ENCODE measurements at places on chromosomes 1 and 21.

DNA sequence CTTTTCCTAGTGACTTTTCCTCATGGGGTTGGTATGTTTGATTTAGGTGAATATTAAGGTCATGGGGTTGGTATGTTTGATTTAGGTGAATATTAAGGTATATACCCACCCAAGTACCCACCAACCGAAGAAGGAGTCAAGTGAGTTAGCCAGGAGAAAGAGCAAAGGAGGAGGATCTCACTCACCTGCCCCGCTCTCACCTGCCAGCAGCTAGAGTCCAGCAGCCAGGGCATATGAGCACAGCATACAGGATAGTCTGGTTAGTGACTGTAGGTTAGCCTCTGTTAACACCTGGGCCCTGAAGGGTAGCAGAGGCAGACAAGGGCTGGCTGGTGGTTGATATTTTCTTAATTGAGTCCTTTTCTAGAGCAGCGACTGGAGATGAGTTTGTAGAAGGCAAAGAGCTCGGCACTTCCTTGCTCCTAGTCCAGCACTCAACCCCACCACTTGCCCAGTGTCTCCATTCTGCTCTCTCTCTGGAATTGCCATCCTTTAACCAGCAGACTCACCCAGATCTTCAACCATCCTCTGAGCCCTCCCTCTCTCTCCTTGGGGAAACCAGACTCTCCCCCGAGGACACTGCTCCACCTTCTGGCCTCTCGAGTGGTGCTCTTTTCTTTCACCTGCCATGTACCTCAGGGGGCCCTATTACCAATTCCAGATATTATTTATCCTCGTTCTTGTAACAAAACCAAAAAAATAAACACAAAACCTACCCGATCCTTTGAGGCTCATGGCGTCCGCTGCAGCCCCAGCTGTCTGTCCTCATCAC, 16.3 kb upstream of the DESI2 start:
- no peak for DNase-seq

- no peak for DNase-seq
Observed at GRCh38 chr1:231694075-231694431, 67.5 kb downstream of the DISC1 start.

- no peak for DNase-seq
Observed at GRCh38 chr21:30227633-30228404, 11.9 kb upstream of the CLDN8 start.

DNA sequence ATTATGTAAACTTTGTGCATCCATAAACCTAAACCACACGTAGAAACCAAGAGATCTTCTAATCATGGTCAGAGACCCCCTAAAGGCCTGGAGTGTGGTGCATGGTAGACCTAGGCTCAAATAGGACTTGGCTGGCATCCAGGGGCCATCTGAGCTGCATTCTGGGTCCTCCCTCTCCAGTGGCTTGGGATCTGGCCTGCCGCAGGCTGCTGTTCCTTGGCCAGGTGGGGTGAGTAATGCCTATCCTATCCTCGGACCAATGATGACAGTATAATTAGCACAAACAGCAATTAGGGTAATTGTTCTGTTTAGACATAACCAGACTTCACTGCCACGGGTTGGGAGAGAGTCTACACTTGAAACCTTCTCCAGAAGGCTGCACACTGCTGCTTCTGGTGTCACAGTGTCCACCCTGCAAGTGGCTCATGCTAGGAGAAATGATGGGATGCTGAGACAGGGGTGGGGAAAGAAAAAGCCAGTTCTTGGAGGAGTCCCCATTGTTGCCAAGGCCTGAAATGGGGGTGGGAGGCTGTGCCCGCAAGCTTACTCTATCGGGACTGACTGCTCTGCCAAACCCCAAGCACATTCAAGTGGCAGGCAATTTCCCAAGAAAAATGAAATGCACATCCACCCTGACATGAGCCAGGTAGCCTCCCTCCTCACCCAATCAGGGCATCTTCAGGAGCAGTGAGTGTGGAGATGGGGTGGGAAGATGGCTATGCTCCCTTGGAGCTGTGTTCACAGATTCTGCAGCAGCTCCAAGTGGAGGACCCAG, 12.5 kb upstream of the PKP1 start:
- no peak for DNase-seq

DNA sequence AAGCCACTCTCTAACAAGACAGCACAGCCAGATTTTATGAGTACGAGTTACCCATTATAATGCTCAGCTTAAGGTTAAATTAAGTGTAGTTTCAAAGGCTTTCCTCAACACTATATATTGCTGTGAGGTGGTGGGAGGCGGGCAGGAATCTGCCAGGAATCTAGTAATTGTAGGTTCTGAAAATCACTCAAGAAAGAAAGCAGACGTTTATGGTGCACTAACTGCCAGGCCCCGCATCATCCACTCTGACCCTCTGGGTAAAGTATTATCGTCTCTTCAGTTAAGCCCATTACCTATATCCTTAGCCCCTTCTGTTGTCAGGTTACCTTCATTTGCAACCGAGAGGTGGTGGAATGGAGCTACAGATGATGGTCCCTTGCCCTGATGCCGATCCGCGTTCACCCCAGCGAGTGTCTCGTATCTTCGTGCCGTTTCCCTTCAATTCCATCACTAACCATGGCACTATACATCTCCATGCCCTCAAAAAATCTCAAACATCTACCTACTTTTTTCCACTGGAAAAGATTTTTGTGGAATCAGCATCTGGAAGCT, 12.4 kb downstream of the HMGN1 start:
- DNase-seq: no peak

- DNase-seq: no peak
Observed at GRCh38 chr1:25550683-25551310, 7.4 kb downstream of the LDLRAP1 start.

DNA sequence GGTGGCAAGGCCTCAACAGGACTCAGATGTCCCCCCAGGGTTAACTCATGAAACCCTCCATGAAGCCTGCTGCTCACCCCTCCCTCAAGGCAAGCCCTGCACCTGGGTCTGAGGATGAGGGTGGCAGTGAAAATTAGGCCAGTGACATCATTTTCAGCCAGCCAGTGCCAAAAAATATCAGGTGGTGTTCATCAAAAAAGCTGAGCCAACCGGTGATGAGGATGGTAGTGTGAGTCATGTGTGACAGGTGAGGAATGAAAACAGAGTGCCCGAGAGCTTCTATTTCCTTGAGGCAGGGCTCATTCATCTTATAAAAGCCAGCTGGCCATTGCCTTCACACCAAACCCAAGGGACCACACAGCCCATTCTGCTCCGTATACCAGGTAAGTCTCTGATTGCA, at the start of gene SPRR1A:
Gene SPRR1A (plus strand): TSS at position 339 of the 400 bp plus-strand sequence. CDS start 1,150 bp downstream, outside the sequence.
- no peak for DNase-seq

GRCh38 chr1:109204484-109204883, 9.2 kb upstream of the SARS1 start:
- DNase-seq: no peak

DNA sequence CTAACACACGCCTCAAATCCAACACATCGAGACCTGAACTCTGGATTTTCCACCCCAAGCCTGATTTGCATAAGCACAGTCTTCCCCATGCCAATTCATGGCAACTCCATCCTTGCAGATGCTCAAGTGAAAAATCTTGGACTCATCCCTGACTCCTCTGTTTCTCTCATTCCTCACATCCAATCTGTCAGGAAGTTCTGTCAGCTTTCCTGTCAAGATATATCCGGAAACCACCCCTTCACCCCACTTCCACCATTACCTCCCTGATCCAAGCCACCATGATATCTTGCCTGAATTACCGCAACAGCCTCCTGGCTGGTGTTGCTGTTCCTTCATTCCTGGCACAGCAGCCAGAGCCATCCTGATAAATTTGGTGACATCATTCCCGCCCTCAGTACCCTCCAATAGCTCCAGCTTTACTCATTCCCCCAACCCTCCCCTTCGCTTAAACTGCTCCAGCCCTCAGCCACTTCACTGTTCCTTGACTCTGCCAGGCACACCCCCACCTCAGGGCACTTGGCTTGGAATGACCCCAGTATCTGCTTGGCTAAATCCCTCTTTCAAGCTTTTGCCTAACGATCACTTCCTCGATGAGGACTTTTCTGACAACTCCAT, 17.4 kb downstream of the TCEA3 start:
- no peak for DNase-seq

DNA sequence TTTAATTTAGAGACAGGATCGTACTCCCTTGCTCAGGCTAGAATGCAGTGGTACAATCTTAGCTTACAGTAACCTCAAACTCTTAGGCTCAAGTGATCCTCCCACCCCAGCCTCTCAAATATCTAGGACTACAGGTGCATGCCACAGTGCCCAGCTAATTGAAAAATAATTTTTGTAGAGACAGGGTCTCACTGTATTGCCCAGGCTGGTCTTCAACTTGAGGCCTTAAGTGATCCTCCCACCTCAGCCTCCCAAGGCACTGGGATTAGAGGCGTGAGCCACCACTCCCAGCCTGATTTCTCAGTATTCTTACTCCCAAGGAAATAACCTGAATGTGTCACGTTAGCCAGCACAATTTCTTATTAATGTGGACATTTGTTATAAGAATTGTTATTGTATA, 9.8 kb downstream of the RLF start:
- no peak for DNase-seq

DNA sequence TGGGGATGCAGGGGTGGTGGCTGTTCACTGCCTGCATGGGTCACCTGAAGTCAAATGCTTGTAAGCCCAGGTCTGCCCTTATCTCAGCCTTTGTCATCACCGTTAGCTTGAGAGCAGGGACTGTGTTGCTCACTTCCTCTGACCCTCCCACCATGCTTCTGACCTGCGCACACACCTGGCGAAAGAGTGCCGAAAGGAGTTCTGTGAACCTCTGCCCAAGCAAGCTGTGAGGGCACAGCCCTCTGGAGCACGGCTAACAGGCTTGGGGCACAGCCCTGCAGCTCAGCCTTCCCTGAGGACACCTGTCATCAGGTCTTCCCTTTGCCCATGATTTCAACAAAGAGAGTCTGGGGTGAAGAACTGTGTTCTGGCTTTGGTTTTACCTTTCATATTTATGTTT, 93.8 kb downstream of the SUSD4 start:
- DNase-seq: no peak

DNA sequence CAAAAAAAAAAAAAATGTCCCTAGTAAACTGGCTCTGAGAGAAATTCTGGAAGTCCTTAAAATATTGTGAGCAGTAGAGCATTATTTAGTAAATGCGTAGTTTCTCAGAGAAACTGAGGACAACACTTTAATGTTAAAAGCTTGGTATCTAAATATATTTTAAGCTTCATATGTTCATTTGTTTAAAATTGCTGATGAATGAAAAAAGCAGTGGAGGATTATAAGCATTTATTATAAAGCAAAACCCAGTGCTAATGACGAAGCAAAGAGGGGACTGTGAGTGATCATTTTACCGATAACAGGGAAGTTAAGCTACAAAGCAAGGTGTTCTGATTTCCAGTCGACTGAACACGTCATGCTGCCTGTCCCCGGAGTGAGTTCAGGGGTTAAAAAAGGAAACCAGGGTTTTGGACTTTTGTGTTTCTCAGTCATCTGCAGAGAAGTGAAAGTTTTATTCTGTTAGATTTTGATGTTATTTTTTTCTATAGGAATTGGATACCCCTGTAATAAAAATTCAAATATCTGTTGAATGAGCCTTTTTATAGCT, 64.5 kb upstream of the SCCPDH start:
- DNase-seq: no peak

- DNase-seq: no peak
Observed at GRCh38 chr1:174080819-174081218, 58.7 kb upstream of the RC3H1 start.

DNA sequence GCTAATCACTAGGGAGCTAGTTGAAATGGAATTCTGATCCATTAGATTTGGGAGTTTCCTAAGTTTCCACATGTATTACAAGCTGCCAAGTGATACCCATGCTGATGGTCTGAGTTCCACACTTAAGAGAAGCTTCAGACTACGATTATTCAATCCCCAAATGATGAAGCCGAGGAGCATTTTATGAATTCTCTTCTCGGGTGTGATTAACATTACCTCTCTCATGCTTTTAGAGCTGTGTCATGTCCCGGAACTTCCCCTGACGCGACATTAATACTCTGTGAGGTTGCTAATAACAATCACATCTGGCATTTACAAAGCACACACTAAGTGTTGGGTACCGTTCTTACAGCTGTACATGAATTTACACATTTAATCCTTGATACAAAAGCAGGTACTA, 63.0 kb downstream of the KCNJ15 start:
- DNase-seq: no peak

DNA sequence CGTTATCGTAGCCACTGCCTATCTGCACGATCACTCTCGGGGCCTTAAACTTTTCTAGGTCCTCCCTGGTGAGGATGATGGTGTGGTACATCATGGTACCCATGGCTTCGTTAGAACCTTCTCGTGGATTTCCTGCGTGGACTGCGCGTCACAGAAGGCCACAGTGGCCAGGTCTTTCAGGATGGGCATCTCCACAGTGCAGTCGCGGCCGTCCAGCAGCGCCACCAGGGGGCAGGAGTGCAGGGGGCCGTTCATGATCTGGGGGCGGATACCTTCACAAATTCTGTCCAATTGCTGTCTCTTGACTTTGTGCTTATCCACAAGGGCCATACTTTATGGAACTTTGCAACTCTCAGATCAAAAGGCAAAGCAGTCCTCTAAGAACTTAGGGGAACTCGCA, 69.6 kb downstream of the WLS start:
- no peak for DNase-seq

GRCh38 chr1:110916669-110917306, 43.8 kb downstream of the CD53 start:
- DNase-seq: no peak

DNA sequence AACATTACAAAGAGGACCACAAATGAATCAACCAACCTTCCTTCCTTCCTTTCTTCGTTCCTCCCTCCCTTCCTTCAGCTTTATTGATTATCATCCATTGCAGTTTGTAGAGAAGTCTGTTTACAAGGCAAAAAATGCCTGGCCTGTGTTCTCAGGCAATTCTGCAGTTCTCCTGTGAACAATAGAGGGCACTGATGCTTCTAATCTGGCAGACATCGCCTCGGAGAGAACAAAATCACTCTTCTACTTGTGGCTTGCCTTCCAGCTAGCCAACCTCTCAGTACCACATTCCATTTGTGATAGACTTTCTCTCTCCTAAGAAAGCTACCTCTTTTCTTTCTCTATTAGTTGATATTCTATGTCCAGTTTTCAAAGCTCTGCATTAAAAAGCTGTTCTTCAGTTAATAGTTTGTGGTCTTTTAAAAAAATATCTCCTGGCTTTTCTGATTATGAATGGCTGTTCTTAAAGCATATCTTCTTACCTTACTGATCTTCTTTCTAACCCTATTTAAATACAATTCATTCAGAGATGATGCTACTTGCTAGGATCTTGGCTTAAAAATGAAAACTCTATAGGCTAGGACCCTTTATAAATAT, 26.9 kb upstream of the ESRRG start:
- no peak for DNase-seq

DNA sequence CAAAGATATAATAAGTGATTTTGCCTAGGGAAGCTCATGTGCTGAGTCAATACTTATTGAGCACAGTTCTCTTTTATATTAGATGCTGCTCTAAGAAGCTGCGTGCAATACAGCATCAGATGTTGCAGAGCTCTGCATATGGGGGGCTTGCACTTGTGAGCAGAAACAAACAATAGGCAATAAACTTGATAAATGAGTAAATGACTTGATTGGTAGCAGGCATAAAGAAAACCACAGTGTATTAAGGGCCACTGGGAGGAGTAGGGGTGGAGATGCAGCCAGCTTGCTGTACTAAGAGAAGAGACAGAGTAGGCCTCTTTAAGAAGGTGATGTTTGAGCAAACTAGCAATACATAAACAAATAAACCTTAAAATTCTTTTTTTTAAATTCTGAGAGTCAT, 598.5 kb upstream of the ADAMTS5 start:
- no peak for DNase-seq

GRCh38 chr1:223358826-223359225, 5.2 kb downstream of the SUSD4 start:
- DNase-seq: no peak

GRCh38 chr1:112672842-112673241, 1.6 kb upstream of the MOV10 start:
- no peak for DNase-seq

GRCh38 chr1:30318864-30319718, 404.3 kb downstream of the MATN1 start:
- no peak for DNase-seq

All from omental fat pad (tissue), 4 donors.